Aorta (tissue), 5 donors: ENCODE measurements at places on chromosomes 2 and 18. TPM values are rescaled to one million over a fixed set of nuclear protein-coding genes. Genes with fewer than 3 reads are reported as not detected.

The FEV gene
- total RNA-seq, result not detected

The AAMP gene
- 54.7 TPM for total RNA-seq

The DNER gene
- 1.1 TPM for total RNA-seq

- no peaks in the 10 kb centered on the region for H3K4me1 ChIP-seq
- no peaks in the 10 kb centered on the region for H3K36me3 ChIP-seq
- H3K27ac ChIP-seq, result peak overlapping the region; percentile 3
- no peak for DNase-seq
- no peak overlapping the region for H3K4me3 ChIP-seq
Observed at GRCh38 chr2:236644502-236644911, 74.9 kb downstream of the ACKR3 start.

- H3K36me3 ChIP-seq, result no peaks in the 10 kb centered on the region
- no peaks in the 10 kb centered on the region for H3K4me1 ChIP-seq
- H3K27ac ChIP-seq, result no peak overlapping the region
- no peak for DNase-seq
- no peaks in the 10 kb centered on the region for H3K27me3 ChIP-seq
Observed at GRCh38 chr18:48500517-48500916, 38.3 kb upstream of the CTIF start.

DNA sequence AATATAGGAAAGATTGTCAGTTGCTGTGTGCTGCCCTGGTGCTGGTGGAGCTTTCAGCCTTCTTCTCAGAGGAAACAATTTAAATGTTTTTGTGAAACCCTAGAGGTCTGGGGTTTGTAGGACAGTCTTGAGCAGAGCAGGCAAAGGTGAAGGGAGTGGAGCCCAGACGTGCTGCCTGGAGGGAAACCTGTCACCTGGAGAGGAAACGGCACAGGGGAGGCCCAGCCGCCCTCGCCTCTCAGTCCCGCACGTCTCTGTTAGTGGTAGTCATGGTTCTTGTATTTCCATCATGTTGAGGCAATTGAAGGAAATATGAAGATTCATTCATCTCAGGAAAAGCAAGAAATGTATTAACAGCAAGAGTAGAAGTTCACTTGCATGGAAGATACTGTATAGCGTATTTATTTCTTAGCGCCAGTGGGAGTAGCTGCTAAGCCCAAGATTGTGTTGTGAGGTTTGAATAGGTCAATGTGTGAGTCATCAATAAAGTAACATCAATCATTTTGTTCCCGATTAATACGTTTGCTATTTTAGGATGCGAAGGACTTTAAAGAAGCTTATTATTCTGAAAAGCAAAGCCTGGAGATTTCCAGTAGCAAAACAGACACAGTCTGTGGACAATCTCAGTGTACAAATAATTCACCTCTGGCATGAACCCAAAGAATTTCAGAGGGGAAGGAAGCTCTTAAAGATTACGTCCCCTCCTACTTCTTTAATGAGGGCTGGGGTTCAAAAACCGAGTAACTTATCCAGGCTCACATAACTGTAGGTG, 70.4 kb downstream of the LRRFIP1 start:
- no peaks in the 10 kb centered on the region for H3K27me3 ChIP-seq
- peaks cover 2% of the 10 kb centered on the region for H3K4me1 ChIP-seq
- no peak overlapping the region for H3K4me3 ChIP-seq
- no peaks in the 10 kb centered on the region for H3K36me3 ChIP-seq
- no peak for DNase-seq
